ENCODE measurements at places on chromosomes 12 and 14.

DNA sequence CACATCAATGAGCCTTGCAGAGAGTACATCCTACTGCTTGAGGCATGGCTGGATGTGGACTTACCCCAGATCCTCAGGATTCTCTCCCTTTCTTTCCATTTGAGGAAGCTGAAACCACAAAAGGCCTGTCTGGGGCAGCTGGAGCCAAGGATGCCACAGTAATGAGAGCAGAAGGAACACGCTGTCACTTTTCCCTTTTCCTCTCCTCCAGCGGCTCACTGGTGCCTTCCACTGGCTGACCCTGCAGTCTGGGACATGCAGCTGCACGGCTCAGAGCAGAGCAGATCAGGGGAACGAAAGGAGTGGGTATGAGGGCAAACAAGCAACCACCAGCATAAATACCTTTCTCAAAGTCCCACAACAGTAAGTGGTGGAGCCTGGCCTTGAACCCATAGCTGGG lies 78.2 kb downstream of the GAS2L3 start:
- DNase-seq = no peak

- no peak for DNase-seq
Measured at GRCh38 chr12:71032933-71033332, 112.4 kb upstream of the PTPRR start.

- no peak for DNase-seq
Measured at GRCh38 chr14:31297701-31298344, 90.2 kb upstream of the HECTD1 start.

GRCh38 chr14:69101331-69101826 lies 51.5 kb downstream of the DCAF5 start:
- DNase-seq = no peak

DNA sequence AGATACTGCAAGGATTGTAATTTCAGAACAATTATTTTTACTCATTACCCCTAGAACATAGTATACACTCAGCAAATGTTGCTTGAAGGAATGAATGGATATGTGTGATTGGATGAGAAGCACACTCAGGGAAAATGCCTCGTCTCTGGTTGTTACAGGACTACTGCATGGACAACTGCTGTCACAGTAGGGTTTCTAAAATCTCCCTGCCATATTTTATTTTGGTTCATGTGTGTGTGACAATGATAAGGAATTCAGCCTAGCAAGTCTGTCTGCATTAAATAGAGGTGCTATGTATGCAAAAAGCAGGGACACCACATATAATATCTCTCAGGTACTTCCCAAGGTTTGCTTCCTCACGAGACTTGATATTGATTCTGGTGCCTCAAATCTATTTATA lies 1.4 kb downstream of the PTPRR start:
- no peak for DNase-seq

GRCh38 chr14:68714991-68715924 lies 77.6 kb downstream of the ZFP36L1 start:
- no peak for DNase-seq

Data from activated CD4-positive, CD25-positive, alpha-beta regulatory T cell (primary cell).